NCI-H510A (cell line): ENCODE measurements at places on chromosomes 4 and X.
A peak's percentile ranks its signal among the peaks of the same experiment; 100 is the strongest.

- DNase-seq, result no peak
Measured at GRCh38 chr4:8274765-8275547, 5.4 kb downstream of the HTRA3 start.

- DNase-seq, result peak; percentile 63
Measured at GRCh38 chr4:56048702-56049431, 100.1 kb downstream of the CEP135 start.

DNA sequence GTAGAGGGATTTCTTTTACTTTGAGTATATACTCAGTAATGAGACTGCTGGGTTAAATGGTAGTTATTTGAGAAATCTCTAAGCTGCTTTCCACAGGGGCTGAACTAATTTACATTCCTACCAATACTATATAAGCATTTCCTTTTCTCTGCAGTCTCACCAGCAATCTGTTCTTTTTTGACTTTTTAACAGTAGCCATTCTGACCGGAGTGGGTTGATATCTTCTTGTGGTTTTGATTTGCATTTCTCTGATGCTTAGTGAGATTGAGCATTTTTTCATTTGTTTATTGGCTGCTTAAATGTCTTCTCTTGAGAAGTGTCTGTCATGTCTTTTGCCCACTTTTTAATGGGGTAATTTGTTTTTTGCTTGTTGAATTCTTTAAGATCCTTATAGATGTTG, 43.3 kb downstream of the SPCS3 start:
- no peak for DNase-seq

- no peak for DNase-seq
Measured at GRCh38 chr4:78784236-78784865, 8.2 kb downstream of the BMP2K start.

GRCh38 chr4:176654565-176655216, 138.0 kb downstream of the VEGFC start:
- no peak for DNase-seq

- DNase-seq, result no peak
Measured at GRCh38 chr4:55018978-55019377, 106.4 kb downstream of the KDR start.

GRCh38 chr4:48015678-48016077, 803 bp downstream of the CNGA1 start:
- DNase-seq, result no peak

DNA sequence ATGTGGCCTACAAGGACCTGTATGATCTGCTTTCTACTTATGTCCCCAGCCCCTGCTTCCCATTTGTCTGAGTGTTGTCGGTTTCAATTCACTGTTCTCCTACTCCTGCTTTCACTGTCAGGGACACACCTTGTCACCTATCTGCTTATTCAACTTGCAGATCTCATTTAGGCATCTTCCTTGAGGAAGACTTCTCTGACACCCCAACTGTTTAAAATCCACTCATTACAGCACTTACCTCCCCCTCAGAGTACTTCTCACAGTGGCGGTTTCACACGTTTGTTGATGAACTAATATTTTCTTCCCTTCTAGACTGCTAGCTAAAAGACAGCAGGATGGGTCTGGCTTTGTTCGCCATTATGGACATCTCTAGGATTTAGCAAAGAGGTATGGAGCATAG, 279.9 kb upstream of the TET2 start:
- DNase-seq, result no peak

DNA sequence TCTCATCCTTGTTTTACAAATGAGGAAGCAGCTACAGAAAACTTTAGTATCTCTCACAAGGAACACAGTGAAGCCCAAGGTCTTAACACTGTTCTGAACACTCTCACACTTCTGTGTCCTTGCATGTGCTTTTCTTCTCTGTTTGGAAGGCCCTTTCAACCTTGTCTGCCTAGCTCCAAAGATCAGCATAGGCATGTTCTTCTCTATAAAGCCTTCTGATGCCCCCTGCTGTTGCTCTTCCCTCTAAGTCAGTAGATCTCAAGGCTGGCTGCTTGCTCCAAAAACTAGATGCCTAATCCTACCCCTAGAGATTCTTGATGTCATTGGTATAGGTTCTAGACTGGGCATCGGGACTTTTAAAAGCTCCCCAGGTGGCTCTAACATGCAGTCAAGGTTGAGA, 5.9 kb downstream of the APOO start:
- DNase-seq, result peak; percentile 28

GRCh38 chr4:16158504-16158852, 67.8 kb downstream of the TAPT1 start:
- DNase-seq, result no peak

DNA sequence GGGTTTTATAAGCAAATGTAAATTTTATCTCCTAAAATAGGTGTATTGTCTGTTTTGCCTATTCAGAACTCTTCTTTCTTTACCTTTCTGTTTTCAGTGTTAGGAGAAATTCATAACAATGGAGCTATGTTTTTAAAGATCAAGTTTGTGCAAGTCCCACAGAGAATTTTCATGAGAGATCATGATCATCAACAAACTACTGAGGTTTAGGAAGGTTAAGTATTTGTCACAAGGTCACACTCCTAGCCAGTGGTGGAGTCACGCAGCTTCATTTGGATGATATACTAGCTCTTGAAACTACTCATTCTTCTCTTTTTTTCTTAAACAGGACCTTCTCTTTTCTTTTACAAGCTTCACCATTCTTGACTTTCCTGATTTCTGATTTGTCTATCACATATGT, 892.6 kb upstream of the FRG1 start:
- no peak for DNase-seq

- no peak for DNase-seq
Measured at GRCh38 chr4:104751468-104751867, 256.8 kb upstream of the CXXC4 start.

DNA sequence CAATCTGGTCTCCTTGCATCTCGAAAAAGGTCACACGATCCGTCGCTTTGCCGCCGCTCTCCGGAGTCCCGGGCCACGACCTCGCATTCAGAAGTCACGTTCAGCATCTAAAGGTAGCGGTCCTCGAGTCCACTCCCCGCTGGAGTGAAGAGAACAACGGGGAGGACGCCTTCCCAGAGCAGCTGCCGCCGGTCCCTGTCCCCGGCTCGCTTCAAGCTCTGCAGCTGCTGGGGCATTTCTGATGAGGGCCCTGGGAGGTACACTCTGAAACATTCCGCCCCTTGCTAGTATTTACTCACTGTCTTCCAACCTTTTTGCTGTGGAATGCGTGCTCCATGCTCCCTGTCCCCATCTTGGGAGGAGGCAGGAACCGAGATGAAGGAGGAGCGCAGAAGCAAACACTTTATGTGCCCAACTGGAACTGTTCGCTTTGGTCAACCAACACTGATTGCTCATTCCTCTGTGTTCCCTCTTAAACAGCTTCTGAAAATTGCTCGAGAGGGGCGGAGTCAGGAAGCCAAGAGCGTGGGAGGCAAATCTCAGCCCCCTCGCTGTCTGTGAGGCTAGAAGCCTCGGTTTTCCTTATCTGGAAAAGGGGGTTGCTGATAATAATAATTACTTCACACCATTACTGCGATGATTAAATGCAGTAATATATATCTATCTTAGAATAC, 6.4 kb upstream of the VAMP7 start:
- no peak for DNase-seq

DNA sequence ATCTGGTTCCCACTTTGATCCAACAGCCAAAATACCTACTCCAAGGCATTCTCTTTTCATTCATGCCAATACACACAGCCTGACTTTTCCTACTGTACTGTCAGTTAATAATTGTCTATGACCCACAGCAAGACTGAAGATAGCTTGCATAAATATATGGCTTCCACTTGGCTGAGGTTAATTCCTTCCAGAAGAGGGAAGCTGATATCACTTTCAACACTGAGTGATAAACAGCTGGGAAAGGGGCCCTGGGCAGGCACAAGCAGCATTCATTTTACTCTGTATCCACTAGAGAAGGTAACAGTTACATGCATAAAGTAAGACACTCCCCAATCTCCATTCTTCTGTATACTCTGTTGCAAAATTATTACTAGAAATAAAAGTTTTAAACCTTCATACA, 200.2 kb upstream of the UGT8 start:
- no peak for DNase-seq

DNA sequence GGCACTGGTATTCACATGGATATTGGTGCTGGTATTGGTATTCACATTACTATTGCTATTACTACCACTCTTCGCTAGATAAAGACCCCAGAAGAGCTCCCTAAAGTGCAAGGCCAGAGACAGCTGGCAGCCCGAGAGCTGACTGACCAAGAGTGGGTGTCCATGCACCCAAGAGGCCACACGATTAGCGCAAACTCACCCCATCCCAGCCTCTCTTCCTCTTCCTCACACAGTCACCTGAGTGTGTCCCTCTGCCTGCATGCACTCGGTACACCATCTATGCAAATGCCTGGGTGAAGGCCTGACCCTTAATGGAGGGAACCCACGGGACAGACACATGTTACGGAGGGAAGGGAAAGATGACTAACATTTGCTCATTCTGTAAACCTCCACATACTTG, 86.7 kb downstream of the HAUS3 start:
- no peak for DNase-seq

GRCh38 chr4:145709843-145710242, 29.9 kb downstream of the C4orf51 start:
- DNase-seq, result no peak

DNA sequence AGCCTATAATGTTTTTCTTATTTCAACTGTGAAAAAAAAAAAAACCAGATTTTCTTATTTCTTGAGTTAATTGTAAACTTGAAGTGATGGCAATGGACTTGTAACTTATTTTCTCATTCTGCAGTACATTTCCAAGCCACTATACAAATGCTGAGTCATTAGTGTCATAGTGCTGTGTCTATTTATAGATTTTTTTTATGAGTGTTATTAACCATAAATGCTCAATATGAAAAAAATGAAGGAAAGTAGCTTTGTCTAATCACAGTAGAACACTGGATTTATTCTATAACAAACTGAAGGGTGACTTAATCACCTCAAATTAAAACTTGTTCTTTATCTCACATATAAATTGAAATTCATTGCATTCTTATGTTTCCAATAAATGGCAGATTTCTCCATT, 718.6 kb downstream of the CCSER1 start:
- DNase-seq, result no peak

GRCh38 chr4:74598611-74599325, 153.8 kb downstream of the AREG start:
- DNase-seq, result no peak

DNA sequence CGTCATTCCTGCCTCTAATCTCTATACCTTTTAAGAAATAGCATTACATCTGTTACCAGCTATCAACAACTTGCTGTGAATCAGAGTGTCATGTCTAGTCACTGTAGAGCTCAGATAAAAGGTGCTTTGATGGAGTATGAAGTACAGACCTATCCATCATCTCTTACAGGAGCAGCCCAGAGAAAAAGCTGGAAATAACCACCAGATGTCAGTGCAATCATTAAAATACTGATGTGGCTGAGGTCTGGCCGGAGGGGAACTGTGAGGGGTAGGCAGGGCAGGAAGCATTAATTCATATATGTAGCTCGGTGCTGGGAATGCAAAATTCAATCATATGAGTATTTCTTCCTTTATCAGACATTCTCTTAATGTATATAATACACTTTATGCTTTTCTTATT, 100.6 kb downstream of the AKAP4 start:
- no peak for DNase-seq

- DNase-seq, result no peak
Measured at GRCh38 chrX:96204928-96205327, 479.7 kb upstream of the DIAPH2 start.

DNA sequence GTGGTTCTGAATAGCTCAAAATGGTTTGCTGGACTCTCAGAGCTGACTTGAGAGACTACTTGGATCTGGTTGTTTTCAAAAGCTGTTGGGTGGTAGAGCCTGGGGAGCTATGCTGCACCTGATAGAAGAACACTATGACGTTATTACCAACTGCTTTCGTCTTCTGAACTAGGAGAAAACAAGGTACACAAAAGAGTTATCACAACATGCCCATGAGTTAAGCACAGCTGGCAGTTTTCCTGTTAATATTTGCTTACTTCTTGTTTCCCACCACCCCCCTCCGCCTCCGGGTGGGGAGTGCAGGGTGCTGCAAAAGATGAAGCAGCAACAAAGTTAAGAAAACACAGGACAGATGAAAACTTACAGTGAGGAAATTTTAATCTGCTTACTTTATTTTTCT, 69.1 kb downstream of the RASL11B start:
- DNase-seq, result no peak

GRCh38 chrX:42694260-42694815, 83.6 kb downstream of the PPP1R2C start:
- no peak for DNase-seq

DNA sequence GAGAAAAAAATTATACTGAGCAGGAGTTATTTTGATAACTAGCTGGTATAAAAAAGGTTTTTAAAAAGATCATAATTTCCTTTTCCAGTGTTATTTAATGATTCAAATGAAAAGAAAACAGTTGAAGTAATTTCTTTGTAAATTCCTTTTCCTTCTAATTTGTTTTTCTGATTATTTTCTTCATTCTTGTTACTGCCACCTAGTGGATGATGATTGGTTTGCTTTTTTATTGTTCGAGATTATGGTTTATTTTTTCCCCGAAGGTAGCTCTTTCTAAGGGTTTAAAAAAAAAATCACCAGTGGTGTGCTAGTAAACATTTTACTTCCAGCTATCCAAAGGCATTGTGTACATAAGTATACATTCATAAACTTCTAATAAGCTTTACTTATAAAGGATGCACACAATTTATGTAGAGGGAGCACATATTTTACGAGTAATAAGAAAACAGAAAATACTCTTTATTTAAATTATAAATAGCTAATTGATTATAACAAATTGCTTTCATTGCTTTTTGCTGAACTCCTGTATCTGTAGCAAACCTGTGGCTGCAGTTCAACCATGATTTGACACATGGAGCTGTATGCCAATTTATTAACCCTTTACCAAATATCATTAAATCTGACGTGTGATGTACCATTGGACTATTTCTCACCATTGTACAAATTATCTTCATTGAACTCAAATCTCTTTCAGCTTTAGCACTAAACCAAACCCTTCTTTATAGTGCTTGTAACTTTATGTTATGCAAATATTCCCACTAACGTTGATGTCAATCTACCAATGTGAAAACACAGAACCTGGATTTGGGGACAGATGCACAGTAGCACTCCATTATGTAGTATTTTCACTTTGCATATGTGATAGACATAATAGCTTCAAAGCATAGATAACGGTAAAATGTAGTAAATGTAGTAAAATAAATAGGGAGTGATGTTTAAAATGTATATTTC, 97.8 kb upstream of the ANK2 start:
- DNase-seq, result no peak

GRCh38 chrX:140510306-140510676, 5.4 kb upstream of the SOX3 start:
- no peak for DNase-seq

GRCh38 chr4:147194114-147194513, 248.4 kb upstream of the TTC29 start:
- no peak for DNase-seq
